ENCODE measurements at places on chromosomes 7 and 10. TPM values are rescaled to one million over a fixed set of nuclear protein-coding genes. Genes with fewer than 3 reads are reported as not detected.

The ASB10 gene
- not detected for total RNA-seq

The CPVL gene
- not detected for total RNA-seq

The NPTX2 gene
- total RNA-seq, result 11.1 TPM

The CDNF gene
- 212 TPM for total RNA-seq

The H2BK1 gene
- not detected for total RNA-seq

- DNase-seq, result no peak
- H3K4me1 ChIP-seq, result peaks cover 10% of the 10 kb centered on the region
- H3K27ac ChIP-seq, result no peak overlapping the region
- H3K27me3 ChIP-seq, result peaks cover 7% of the 10 kb centered on the region
- H3K36me3 ChIP-seq, result no peaks in the 10 kb centered on the region
- no peak overlapping the region for H3K4me3 ChIP-seq
Measured at GRCh38 chr10:91891125-91892001, 17.9 kb downstream of the FGFBP3 start.

DNA sequence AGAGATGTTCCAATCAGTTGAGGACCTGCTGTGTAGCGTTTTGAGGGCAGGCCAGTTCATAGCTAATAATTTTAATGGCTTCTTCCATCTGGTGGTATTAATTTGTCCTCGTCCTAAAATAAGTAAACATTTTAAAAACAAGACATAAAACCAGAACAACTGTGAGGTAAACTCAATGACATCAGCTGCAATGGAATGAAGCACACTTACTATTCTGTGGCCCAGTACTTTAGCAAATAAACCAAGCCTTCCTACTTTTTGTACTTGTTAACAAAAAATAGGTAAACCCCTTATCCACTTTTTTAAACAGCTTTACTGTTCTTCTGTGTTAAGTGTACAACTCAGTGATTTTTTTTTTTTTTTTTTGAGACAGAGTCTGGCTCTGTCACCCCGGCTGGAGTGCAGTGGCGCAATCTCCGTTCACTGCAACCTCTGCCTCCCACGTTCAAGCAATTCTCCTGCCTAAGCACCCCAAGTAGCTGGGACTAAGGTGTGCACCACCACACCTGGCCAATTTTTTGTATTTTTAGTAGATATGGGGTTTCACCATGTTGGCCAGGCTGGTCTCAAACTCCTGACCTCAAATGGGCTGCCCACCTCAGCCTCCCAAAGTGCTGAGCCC lies 28.9 kb upstream of the FZD1 start:
- no peaks in the 10 kb centered on the region for H3K4me1 ChIP-seq
- H3K27me3 ChIP-seq, result no peaks in the 10 kb centered on the region
- H3K4me3 ChIP-seq, result no peak overlapping the region
- no peak overlapping the region for H3K27ac ChIP-seq
- H3K36me3 ChIP-seq, result no peaks in the 10 kb centered on the region
